CD4-positive, alpha-beta T cell treated with Interleukin-6 at 100 ng/mL for 8 hours (primary cell): ENCODE measurements at places on chromosomes 3 and 15.

GRCh38 chr3:11568503-11569155, 75.1 kb downstream of the VGLL4 start:
- DNase-seq: no peak

DNA sequence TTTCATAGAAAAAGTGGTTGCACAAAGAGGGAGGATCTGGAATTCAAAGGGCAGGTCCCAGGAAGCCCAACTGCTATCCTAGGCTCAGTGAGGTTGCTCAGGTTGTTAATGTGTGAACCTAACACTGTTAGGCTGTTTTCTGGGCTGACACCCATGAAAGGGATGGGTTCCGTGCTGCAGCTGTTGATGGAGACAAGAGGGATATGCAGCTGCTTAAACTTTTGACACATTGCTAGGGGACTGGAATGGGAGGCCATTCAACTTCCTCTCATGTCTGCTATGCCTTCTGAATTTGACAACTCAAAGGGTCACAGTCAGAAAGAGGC, 198.0 kb upstream of the NR2E3 start:
- no peak for DNase-seq

- DNase-seq: no peak
These were observed 147.9 kb upstream of the DPH6 start for GRCh38 chr15:35693886-35694285.

GRCh38 chr3:102034639-102035451, 185.5 kb downstream of the NFKBIZ start:
- no peak for DNase-seq

DNA sequence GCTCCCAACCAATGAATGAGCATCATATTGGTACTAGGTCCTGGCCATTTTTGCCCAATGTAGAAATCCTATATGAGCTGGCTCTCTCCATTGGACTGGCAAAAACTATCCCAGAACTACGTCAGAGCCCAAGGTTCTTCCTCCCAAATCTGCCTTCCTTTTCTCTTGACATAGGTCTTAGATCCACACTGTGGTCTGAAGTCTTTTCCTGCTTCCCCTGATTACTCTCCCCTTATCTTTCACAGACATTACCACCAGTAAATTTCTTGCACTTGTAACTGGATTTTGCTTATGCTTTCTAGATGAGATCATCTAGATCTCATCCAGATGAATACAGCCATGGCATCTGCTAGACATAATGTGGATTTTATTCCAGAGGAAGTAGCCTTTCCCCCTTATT, 141.2 kb upstream of the GADL1 start:
- DNase-seq: no peak

DNA sequence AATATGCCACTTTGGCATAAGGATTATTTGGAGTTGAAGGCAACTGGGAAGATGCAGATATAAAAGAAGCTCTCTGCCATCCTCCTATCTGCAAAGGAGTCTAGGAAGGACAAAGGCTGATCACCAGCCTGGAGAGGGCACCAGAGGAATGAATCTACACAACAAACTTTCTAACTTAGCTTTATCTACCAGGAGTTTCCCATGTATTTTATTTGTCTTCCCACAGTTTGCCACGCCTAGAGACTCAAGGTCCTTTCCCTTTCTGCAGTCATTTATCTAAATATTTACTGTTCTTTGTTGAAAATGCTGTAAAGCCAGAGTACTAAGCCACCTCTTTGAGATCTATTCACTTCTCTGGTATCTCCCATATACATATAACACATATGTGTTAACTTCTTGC, 32.2 kb downstream of the GPR176 start:
- no peak for DNase-seq
